Fibroblast of skin of left biceps (primary cell): ENCODE measurements at places on chromosomes 7 and 10.

- no peak for DNase-seq
These were observed 782 bp downstream of the POU6F2 start for GRCh38 chr7:38978491-38978890.

DNA sequence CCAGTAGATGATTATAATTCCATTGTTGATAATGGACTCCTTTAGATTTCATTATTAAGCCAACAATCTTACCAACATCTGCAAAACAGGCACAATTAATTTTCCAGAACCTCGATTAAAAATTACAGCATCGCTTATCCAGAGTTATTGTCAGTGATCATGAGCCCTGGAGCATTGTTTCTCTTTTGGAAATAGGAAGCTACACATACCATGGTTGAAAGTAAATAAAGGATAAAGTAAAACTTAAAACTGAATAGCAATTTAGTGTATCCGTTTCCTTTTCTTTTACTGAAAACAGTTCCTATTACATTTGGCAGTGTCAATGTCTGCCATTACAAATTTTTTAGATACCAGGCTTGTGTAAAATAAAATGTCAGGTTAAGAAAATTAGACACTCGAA lies 9.9 kb upstream of the HOXA2 start:
- DNase-seq, result no peak

DNA sequence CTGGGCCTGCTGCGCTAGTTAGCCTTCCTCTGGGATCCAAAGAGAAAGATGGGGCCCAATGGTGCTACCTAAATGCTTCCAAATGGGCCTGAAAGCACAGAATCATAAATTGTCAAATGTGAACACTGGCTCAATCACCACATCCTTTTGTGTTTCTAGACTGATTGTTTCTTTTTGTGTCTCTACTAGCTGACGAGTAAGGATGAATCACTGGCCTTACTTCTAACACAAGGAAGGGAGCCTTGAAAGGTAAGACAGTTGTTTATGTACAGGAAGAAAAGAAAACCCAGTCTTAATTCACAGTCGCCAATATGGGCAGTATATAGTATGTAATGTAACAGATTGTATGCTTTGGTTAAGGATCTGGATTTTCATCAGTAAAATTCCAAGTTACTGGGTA lies 89.5 kb downstream of the ZNF92 start:
- no peak for DNase-seq

DNA sequence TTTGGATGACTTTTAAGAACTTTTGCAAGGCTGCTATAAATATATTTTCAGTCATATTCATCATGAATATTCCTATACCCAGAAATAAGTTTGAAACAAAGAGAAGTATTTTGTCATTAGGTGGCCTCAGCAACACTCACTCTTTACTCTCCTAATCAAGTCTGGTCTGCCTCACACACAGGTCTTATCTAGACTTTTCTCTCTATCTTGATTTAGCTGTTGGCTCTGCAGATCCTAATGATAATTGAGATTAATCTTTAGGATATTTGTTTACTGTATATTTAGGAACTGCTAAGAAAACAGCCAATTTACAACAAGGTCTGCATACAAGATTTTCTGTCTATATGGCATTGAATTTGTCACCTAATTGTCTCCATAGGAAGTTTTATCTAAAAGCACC lies 297.6 kb downstream of the PTEN start:
- no peak for DNase-seq

- DNase-seq, result peak; percentile 4
These were observed 570 bp downstream of the BMS1 start for GRCh38 chr10:42783181-42783549.

DNA sequence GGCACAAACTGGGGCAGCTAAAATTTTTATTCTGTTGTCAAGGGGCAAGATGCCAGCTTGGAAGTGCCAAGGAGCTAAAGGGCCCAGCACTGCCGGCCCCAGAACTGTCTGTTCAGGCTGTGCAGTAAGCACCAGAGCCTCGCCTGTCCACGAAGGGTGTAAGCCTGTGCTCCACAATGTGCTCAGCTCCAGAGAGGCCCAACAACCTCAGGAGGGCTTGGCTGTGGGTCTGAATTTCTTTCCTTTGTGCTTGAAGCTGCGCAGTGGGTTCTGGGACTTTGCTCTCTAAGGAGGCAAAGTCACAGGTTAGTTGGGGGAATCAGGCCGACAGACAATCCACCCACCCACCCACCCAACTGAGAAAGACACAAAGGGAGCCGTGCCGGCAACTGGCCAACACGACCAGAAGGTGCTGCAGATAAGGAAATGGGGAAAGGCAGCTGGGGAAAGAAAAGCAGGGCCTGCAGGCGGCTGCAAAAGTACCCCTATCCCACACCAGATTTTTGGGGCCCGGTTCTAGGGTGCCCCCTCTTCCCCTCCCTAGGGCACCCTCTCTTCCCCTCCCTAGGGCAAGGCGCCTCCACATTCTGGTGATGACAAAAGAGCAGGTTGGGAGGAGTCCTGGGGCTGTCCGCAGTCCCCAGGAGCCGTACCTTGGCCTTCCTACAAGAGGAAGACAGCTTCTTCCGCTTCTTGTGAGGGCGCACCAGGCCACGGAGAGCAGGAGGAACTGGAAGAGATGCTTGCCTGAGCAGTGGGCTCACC lies 7.7 kb downstream of the DDX56 start:
- DNase-seq, result no peak

- no peak for DNase-seq
These were observed 676 bp upstream of the GPR146 start for GRCh38 chr7:1043552-1044188.

GRCh38 chr10:76301950-76302349 lies 870.5 kb downstream of the LRMDA start:
- no peak for DNase-seq

DNA sequence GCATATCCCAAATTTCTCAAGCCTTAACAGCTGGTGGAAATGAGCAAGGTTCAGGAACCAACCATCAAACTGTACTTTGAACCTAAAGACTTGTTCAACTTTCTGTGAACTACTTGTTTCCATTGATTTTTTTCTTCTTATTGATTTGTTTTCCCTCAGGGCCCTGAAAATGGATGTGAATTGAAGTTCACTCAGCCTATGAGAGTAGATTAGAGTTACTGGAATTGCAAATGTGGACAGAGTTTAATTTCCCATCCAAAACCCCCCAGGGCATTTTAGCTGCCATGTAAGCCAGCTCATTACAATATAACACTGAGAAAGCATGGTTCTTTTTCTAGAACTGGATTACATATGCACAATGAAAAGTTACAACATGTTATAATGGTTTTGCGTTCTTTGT lies 1105.7 kb downstream of the REEP3 start:
- no peak for DNase-seq

GRCh38 chr7:41247143-41247865 lies 455.6 kb downstream of the INHBA start:
- no peak for DNase-seq

DNA sequence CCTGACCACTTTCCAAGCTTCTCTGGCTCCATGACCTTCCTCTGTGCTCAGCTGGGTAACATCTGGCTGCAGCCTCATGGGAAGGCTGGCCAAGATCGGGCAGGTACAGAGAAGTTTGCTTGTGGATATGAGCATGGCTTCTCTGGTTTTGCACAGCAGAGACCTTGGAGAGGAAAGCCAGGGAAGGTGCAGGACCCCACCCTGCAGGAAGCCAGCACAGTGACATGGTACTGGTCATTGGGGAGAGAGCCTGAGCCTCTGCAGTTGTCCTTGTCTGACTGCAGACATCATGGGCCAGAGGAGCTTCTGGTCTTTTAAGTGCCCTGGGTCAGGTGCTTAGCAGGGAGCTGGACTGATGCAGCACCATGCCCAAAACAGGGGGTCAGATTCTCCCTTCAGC lies 70.6 kb upstream of the LEP start:
- DNase-seq, result no peak

- DNase-seq, result no peak
These were observed 21.2 kb upstream of the BRAF start for GRCh38 chr7:140945940-140946339.

DNA sequence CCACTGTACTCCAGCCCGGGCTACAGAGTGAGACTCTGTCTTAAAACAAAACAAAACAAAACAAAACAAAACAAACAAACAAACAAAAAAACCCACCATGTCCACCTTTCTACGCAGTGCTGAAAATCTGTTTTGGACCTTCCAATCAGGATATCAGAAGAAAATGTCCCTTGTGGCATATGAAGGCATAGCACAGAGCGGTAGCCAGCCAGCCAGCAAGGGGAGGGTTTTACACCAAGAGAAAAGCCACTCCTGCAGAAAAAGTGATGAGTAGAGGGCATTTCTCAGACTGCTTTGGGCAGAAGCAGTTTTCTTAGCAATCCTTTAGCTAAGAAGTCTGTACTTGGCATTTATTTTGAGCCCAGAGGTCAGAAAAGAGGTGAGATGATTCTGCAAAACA lies 612.2 kb downstream of the TYW1 start:
- DNase-seq, result no peak

GRCh38 chr10:31929261-31930022 lies 811 bp upstream of the ARHGAP12 start:
- no peak for DNase-seq

GRCh38 chr10:4770801-4771553 lies 55.0 kb upstream of the AKR1E2 start:
- DNase-seq, result peak; percentile 86

GRCh38 chr7:2523941-2524807 lies 4.6 kb downstream of the LFNG start:
- no peak for DNase-seq

- DNase-seq, result peak; percentile 23
These were observed 2.6 kb downstream of the MRPS33 start for GRCh38 chr7:141012044-141012685.

GRCh38 chr7:29626730-29627129 lies 63.1 kb downstream of the PRR15 start:
- DNase-seq, result no peak

- DNase-seq, result no peak
These were observed 1.2 kb downstream of the COX19 start for GRCh38 chr7:974172-974571.

GRCh38 chr10:14820010-14820774 lies 17.6 kb downstream of the CDNF start:
- no peak for DNase-seq

DNA sequence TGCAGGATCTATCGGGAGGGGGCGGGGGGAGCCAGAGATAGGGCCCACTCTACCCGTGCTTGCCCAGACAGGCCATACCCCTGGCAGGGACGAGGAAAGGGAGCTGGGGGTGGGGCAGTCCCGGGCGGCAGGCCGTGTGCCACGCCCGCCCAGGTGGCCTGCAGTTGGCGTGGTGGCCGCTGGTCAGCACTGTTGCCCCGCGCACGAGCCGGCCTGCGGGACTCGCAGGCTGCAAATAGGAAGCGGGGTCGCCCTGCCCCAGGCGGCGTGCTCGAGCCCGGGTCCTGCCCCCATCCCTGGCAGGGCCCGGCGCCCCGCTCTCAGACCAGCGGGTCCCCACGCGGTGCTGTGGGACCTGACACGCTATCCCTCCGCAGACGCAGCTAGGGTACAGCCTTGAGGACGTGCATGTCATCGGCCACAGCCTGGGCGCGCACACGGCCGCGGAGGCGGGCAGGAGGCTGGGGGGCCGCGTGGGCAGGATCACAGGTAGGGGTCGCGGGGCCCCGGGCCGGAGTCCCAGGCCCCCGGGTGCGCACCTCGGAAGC lies 6.7 kb downstream of the PNLIPRP2 start:
- no peak for DNase-seq

DNA sequence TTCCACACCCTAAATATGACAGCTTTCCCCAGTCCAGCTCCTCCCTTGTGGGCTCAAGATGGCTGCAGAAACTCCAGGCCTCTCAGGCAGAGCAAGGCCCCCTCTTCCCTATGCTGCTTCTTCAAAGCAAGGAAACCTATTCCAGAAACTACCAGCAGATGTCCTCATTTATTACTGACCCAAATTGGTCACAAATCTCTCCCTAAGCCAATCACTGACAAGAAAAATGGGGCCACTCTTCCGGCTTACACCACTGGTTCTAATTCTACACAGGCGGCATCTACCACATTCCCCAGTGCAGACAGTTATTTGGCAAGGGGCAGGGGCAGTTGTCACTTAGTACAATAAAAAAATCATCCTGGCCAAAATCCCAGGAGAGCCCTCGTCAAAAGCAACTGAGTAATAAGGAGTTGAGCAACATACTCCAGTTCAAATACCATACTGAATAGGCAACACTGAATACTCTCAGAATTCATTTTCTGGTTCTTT lies 150.4 kb downstream of the SFMBT2 start:
- peak; percentile 94 for DNase-seq

- DNase-seq, result no peak
These were observed 176.9 kb downstream of the SEMA3A start for GRCh38 chr7:84017651-84018050.

DNA sequence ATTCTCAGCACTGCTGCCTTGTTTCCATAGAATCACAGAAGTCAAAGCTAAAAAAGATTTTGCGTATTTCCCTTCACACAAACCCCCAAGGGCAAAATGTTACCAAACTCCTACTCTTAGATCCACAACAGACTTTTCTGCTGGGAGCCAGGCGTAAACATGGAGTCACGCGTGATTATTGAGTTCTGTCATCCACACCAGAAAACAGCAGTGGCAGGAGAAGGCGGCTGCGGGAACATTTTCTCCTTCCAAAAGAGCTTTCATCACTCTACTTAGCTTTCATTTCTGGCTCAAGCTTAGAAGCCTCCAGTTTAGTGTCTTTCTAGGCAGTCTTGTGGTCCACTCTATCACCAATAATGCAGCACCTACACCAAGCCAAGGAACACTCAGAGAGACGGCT lies 712.9 kb upstream of the NRP1 start:
- no peak for DNase-seq

DNA sequence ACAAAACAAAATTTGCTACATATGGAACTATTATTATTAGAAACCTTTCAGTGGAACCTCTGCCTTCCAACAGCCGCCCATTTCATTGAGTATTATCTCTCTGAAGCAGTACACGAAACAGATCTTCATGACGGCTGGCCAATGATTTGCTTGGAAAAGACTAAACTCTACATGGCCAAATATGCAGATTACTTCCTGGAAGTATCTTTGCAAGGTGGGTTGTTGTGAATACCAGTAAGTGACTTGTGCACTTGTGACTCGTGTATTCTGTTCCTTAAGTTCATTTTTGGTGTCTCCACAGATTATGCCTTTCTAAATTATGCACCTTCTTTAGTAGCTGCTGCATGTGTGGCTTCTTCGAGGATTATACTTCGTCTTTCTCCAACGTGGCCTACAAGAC lies 13.4 kb downstream of the CCNJ start:
- no peak for DNase-seq

DNA sequence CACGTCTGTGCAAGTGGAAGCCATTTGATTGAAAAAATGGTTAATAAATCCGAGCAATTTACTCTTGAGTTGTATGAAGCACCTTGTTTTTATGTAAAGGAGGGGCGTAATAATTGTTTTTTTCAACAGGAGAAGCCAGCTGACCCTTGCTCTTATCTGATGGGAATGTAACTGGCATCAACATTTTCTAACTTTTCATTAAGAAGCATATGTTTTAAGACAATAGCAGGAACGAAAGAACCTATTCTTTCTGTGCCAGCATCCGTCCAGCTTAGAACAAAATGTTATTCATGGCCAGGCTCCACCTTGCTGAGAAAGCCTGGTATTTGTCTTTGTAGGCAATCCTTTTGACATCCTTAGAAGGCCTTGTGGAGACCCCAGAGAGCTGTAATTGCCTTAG lies 22.2 kb upstream of the AFAP1L2 start:
- no peak for DNase-seq

GRCh38 chr7:132872034-132872433 lies 209.9 kb downstream of the CHCHD3 start:
- DNase-seq, result no peak
